Activated CD8-positive, alpha-beta memory T cell treated with anti-CD3 and anti-CD28 coated beads for 1 hour (primary cell): ENCODE measurements at places on chromosomes 12 and 14.

DNA sequence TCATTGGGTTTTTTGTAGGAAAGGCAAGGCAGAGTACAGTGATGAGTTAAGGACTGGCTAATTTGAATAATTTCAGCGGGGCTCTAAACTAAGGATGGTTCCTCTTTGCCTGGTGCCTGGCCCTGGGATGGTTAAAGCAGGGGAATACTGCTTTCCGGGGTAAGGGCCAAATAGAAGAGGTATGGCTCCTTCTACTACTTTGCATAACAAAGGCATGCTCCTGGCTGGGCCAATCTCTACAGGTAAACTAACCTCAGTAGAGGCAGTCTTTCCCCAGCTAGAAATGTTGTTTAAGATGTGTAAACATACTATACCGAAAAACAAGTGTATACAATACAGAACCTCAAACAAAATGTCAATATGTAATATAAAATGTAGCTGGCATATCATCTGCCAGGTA is 1239.0 kb downstream of the SLC16A7 start:
- no peak for DNase-seq

GRCh38 chr14:30283822-30284446 is 275.0 kb upstream of the G2E3 start:
- DNase-seq, result no peak

DNA sequence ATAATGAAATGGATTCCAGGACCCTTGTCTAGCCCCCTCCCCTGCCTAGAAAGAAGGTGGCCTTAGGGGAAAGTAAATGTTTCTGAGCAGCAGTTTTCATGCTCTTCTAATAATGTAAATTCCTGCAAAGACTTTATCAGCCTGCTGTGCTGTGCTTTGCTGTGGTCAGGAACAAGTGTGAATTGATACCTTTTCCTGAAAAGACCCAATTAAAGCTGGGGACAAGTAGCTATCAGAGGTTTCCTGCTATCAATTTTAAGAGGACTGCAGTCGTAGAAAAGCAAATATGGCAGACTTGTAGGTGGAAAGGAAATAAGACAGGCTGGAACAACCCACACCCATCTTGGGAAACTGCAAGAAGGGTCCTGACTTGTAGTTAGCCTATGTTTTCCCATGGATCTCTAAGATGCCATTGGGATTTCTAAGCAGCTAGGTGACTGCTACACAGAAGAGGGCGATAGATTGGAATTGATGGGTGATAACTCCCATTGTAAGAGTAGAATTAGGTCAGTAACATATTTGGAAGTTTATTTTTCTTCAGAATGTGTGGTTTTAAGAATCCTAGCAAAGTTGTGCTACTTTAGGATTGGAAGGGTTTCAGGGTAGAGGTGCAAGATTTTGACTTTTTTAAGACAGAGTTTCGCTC is 3.1 kb downstream of the DYNLL1 start:
- DNase-seq, result no peak

DNA sequence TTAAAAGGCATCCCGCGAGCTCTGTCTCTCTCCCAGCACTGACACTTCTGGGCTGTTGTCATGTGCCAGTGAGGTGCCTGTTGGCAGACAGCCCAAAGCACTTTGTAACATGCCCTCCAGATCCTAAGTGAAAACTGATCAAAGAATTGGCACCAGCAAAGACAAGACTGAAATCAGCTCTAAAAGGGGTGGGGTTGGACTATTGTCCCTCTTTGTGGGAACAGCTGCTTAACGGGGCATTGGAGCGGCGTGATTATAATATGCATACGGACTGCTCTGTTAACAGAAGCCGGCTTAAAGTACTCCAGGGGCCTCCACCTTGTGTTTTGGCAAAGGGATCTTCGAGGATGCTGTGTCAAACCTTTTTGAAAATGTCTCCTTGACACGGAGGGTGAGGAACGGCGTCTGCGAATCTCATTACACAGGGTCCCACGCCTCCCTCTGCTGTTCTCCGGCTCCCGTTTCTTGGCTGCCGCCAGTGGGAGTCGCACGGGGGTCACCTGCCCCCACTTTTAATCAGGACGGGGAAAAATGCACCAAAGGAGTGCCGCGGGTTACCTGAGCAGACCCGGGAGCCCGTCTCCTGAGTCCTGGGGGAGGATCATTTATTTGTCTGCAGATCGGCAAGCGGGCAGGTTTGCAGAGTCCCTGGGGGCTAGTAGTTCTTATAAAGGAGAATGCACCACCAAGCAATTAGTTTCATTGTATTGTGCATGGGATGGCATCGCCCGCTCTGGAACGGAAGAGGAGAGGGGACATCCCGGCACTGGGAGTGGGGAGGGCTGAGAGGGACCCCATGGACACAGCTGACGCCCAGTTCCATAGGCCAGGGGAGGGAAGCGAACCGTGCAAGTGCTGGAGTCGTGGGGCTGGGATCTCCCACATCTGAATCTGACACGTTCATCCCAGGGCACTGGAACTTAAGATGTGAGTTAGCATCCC is 44.3 kb downstream of the SPRING1 start:
- DNase-seq, result no peak

DNA sequence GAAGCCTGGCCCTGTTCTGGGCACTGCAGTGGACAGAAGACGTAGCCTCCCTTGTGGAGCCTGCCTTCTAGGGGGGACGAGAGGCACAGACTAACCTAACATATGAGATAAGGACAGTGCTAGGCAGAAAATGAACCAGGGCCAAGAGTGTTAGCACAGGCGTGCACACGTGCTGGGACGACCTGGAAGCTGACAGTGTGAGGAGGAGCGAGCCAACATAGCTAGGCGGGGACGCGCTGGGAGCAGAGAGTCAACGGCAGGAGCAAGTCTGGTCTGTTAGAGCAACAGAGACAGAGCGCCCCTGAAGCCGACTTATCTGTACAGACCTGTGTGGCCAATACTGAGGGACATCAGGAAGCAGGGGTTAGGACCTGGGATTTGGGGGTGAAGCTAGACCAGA is 8.0 kb downstream of the PXMP2 start:
- DNase-seq, result no peak

DNA sequence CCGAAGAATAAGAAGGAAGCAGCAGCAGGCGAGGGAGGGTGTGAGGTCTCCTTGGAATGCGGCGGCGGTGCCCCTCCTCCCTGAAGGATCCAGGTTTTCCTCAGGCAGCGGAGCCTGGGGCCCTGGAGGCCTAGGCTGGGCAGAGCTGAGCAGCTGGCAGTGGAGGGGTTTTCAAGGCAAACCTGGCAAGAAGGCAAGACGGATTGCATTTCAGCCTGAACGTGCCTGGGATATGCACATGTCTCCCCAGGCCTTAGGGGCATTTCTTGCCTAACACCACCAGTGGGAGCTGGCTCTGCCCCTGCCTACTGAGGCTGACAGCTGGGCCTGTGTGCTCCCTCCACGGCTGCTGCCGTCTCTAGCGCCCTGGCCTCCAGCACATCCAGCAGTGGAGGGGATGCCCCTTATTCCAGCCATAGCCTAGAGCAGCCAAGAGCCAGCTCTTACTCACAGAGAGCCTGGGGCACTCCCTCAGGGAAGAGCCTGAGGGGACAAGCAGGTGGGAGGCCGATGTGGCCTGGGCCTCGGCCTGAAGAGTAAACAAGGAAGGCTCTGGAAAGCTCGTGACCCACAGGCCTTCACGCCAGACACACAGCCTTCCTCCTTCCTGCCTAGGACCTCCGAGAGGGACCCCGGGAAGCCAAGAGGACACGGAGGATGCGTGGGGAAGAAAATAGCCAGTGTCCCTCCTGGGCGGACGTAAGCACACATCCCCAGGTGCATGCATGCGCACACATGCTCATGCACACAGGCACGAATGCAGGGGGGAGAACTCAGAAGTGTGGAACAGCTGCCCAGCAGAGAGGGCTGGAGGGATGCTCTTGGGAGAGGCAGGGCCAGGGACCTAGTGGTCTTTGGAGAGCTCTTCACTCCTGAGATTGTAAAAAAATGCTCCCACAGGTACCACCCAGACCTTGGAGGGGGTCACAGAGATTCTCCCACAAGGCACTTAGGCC is 23.0 kb upstream of the EIF2B2 start:
- no peak for DNase-seq

GRCh38 chr12:119302451-119303080 is 32.0 kb upstream of the CCDC60 start:
- DNase-seq, result no peak

DNA sequence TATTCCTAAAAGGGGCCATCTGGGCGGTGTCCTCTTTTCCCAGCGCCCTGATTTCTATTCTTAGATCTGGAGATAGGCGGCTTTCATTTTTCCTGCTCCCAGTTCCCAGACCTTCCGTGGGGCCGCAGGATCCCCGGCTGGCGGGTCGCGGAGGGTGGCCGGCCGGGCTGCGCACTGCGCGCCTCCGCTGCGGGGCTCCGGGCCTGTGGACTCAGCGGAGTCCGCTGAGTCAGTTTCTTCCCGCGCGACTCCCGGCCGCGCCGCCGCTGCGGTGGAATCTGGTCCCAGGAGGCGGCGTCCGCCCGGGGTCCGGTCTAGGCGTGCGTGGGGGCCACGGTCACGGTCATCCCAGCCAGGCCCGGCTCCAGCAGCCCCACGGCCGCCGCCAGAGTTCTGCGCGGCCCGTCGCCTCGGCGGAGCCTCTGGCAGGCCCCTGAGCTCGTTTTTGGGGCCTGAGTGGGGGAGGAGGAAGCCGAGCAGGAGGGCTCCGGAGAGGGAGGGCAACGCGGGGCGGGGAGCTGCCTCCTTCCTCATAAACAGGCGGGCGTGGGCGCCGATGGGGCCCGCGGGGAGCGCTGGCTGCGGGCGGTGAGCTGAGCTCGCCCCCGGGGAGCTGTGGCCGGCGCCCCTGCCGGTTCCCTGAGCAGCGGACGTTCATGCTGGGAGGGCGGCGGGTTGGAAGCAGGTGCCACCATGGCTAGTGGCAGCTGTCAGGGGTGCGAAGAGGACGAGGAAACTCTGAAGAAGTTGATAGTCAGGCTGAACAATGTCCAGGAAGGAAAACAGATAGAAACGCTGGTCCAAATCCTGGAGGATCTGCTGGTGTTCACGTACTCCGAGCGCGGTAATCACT is at the start of gene LRRK2:
Gene LRRK2, plus strand, starts transcription at position 559 of the 853 bp plus-strand sequence. Its CDS starts 135 bp downstream, at position 694.
- peak; percentile 9 for DNase-seq
